Stimulated activated CD8-positive, alpha-beta memory T cell treated with anti-CD3 and anti-CD28 coated beads, Interleukin-12 subunit alpha, Interleukin-12 subunit beta, amount 100 ng/mL, for 1 hour (primary cell): ENCODE measurements at places on chromosomes 7 and 10.
A peak's percentile ranks its signal among the peaks of the same experiment; 100 is the strongest.

GRCh38 chr10:63478564-63478963 is 12.8 kb upstream of the JMJD1C start:
- no peak for DNase-seq

DNA sequence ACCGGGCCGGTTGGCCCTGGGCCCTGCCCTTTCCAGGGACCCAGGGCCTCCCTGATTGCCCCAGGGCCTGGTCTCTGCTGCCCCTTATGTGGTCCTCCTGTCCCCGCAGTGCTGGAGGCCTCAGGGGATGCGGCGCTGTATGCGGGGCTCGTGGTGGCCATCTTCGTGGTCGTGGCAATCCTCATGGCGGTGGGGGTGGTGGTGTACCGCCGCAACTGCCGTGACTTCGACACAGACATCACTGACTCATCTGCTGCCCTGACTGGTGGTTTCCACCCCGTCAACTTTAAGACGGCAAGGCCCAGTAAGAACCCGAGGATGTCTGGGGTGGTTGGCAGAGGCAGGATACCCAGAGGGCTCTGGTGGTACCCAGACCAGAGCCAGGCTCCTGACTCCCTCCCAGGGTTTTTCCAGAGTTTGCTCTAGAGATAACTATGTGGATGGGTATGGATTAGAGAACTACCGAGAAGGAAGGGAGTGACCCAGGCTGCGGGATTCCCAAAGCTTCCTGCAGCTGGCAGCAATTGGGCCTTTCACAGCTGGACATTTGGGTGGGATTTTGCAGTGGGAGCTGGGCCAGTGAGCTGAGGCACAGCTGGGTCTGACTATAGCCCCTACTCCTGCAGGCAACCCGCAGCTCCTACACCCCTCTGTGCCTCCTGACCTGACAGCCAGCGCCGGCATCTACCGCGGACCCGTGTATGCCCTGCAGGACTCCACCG is 28.1 kb upstream of the SLC29A3 start:
- DNase-seq: no peak

GRCh38 chr10:43257347-43258210 is 9.3 kb downstream of the RASGEF1A start:
- no peak for DNase-seq

DNA sequence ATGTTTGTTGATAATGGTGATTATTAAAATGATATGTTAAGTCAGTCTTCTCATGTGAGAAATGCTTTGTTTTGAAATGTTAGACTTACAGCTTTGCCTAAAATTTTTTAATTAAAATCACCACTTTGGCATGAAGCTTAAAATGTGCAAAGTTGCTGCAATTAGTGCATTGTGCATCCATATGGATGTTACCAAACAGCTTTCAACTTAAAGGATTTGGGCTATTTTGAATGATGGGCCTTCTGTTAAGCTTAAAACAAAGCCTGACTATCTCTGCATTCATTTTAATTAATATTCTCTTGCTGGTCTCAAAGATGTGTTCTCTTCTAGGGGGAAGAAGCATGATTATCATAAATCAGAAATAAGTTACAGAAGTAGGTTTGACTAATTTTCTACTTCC is 64.6 kb upstream of the FZD1 start:
- DNase-seq: no peak

DNA sequence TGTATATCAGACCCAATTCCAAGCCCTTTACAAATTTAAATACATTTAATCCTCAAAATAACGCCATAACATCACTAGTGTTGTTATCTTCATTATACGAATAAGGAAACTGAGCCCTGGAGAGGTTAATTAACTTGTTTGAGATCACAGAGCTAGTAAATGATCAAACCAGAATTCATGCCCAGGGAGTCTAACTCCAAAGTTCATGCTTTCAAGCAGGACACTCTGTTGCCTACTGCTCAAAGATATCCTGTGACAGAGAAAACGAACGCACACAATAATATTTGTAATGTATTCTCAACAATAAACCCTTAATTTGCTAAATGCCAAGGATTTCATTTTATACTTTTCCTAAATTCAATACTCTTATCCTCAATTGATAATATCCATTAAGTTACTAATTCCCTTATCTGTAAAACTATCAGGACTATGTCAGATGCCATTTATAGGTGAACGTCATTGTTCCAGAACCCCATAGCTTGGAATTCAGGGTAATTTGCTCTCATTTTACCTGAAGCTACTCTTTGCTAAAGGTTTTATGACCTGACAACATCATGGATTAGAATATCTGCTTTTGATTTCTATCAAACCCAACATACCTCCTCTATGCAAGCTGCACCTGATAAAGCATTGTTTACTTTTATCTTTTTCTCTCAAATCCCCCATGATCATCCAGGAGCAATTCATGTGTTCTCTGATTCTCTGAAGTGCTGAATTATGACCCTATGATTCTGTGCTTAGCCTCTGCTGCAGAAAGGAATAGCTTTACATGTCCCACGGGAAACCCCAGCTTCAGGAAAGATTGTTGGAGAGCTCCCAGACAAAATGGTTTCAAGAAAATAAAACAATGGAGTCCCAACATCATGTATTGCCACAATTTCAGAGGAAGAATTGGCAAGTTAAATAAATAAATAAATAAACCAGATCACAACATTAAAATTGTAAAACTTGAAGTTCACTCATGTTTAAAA is 150.2 kb upstream of the CDK1 start:
- no peak for DNase-seq

DNA sequence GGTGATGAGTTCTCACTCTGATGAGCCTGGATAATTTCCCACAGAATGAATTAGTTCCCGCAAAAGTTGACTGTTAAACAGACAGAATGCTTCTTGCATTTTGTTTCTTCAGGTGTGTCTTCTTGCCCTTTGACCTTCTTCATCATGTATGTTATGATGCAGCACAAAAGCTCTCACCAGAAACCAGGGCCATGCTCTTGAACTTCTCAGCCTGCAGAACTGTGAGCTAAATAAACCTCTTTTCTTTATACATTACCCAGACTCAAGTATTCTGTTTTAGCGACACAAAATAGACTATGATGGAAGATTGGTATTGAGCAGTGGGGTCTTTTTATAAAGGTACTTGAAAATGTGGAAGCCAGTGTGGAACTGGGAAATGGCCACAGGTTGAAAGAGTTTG is 95.2 kb upstream of the TNS3 start:
- no peak for DNase-seq

DNA sequence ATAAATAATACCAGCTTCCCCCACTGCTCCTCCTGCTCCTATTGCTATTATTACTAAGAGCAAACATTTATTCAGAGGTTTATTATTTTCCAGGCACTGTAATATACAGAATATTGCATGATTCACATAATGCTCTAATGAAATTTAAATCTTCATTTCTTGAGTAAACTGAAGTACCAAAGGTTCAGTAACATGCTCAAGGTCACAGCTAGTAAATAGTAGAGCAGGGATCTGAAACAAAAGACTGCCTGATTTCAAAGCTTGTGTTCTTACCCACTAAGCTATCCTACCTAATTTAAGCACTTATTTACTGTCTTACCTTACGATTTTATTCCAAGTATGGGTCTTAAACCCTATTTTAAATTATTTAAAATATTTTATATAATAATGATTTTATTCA is 126.2 kb downstream of the SNX13 start:
- no peak for DNase-seq

DNA sequence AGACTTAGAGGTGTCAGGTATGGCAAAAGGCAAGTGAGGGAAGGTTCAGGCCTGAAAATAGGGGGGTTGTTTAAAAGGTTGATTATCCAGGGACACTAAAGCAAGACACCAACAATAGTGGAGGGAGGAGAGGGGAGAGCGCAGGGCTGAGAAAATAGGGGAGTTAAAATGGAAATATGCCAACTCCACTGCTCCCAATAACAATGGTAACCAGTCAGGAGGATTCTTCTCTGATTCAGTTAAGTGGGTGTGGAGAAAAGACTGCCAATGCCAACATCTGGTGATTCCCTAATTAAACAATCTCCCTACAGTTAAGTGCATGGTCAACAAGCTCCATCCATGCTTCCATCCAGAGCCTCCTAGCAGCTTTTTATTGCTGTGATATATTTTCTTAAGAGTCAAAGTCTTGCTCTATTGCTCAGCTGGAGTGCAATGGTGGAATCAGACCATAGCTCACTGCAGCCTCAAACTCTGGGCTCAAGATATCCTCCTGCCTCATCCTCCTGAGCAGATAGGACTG is 183.3 kb downstream of the JAZF1 start:
- DNase-seq: no peak

DNA sequence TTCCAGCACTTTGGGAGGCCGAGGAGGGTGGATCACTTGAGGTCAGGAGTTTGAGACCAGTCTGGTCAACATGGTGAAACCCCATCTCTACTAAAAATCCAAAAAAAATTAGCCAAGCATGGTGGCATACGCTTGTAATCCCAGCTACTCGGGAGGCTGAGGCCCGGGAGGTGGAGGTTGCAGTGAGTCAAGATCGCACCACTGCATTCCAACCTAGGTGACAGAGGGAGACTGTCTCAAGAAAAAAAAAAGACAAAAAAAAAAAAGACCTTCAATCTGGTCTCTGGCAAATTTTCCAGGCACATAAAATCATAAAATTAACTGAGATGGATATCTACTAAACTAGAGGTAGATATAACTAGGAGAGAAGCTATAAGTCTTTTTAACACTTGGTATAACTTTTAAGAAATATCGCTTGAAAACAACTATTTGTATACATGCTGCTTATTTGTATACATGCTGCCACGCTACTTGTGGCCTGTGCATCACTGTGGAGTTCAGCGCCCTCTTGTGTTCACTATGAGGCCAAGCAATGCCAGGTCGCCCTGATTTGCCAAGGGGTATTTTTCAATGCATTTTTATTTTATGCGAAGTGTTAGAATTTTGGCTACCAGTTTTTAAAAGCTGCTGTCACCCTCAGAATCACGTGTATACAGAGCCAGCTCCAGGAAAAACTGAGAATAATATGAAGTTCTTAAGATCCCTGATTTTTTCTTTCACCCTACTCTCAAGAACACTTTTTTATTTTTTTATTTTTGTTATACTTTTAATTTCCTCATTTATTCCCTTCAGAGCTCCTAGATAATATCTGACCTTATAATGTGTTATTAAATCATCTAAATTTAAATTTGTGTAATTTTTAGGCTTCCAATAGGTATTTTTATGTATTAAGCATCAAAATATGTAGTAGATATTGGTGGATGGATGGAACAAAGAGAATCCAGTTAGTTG is 26.7 kb downstream of the CYCS start:
- DNase-seq: peak; percentile 35

- no peak for DNase-seq
Measured at GRCh38 chr7:71783779-71784178, 628.4 kb downstream of the CALN1 start.

- no peak for DNase-seq
Measured at GRCh38 chr7:112876877-112877276, 86.7 kb upstream of the TMEM168 start.

DNA sequence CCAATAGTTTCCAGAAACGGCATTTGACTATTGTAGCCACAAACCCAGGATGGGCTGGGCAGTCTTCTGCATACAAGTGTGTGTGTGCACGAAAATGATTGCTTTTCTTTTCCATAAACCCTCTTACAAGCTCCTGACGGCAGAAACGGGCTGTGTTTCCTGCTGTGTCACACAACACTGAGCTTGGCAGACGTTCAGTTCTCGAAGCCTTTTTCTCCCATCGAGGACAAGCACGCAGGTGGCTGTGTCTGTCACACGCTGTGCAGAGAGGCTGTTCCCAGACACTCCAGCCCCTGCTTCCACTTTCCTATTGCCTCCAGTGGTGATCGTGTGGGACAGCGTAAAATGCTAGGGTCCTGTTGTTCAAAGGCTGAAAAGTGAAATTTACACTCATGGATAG is 32.1 kb downstream of the RBAK start:
- DNase-seq: no peak

DNA sequence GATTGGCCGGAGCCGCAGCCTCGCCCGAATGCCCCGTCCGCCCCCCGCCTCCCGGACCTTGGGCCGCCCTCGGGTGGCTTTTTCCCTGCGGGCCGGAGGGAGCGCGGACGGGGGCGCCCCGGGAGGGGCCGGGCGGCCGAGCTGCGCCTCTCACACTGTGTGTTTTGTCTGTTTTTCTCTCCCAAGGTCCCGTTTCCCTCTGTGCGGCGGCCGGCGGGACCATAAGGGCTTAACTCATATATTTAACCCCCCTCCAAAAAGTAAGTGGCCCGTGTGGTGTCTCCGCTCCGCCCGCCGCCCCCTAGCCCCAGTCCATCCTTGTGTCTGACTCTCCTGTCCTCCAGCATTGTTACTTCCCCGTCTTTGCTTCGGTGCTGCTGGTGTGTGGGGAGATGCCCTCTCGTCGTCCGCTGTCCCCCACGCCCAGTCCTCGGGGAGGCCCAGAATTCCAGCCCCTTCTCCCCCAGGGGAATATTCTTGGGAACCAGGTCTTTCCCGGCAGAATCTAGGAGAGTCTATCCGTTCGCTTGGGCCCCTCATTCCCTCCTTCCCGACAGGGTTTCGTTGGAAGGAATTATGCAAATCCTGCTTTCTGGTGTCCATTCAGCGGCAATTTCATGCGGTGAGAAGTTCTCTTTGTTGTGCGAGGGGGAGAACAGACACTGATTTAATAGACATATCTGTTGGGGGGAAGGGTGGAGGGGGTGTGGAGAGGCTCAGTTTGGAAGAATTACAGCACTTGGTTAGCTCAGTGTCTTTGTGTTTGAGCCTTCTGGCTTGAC is 1.3 kb downstream of the LCOR start:
- no peak for DNase-seq

GRCh38 chr7:87356448-87356847 is 11.0 kb downstream of the CROT start:
- DNase-seq: no peak

GRCh38 chr7:37201876-37202198 is 246.8 kb downstream of the ELMO1 start:
- DNase-seq: no peak

- no peak for DNase-seq
Measured at GRCh38 chr7:39810204-39810642, 139.8 kb upstream of the CDK13 start.

GRCh38 chr7:155981703-155982102 is 169.4 kb upstream of the SHH start:
- DNase-seq: no peak

GRCh38 chr7:112868609-112869008 is 78.4 kb upstream of the TMEM168 start:
- DNase-seq: no peak

DNA sequence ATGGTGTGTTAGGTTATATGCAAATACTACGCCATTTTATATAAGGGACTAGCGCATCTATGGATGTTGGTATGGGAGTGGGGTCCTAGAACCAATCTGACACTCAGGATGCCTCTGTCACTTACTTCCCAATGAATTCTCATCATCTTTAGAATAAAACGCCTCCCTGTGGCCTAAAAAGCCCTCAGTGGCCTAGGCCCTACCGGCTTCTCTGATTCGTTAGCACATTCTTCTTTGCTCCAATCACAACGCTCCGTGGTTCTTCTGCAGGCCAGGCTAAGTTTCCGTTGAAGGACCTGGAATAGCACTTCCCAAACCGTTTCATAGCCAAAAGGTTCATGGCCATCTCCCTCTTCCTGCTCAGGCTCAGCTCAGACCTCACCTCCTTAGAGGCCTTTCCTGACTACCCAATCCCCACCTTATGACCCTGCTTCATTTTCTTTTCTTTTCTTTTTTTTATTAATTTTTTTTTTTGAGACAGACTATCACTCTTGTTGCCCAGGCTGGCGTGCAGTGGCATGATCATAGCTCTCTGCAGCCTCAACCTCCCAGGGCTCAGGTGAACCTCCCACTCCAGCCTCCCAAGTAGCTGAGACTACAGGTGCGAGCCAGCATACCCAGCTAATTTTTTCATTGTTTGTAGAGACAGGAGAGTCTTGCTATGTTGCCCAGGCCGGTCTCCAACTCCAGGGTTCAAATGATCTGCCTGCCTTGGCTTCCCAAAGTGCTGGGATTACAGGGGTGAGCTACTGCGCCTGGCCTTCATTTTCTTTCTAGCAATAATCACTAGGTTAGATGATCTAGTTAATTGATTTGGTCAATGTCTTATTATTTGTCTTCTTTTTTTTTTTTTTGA is 24.5 kb upstream of the YWHAG start:
- no peak for DNase-seq
